ENCODE measurements at places on chromosomes 7 and 10.

- no peak for DNase-seq
Measured at GRCh38 chr7:23405240-23405618, 65.1 kb downstream of the IGF2BP3 start.

DNA sequence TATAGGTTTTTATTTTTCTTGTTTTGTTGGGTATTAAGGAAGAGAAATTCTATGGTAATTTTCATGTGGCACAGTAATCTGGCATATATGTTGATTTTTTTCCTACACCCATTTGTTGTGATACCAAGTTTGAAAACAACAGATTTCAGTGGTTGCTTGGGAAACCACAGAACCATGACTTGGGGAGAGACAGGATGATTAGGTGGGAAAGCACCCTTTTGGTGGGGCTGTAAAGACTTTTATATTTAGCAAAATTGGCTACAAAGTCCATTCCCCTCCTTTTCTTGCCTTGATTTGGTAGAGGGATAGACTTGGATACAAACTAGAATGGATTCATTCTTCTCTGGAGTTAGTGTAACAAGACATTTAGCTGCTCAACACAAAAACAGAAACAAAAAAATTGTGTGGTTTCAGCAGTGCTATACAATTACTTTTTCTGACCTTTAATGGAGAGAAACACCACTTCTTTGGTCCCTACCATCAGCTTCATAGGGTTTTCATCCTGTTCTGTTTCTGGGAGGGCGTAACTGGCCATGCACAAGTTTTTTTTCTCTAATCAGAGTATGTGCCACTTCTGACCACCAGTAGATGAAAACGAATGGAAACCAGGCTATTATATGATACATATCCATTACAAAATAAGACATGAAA, 52.7 kb downstream of the FIGNL1 start:
- DNase-seq: no peak

DNA sequence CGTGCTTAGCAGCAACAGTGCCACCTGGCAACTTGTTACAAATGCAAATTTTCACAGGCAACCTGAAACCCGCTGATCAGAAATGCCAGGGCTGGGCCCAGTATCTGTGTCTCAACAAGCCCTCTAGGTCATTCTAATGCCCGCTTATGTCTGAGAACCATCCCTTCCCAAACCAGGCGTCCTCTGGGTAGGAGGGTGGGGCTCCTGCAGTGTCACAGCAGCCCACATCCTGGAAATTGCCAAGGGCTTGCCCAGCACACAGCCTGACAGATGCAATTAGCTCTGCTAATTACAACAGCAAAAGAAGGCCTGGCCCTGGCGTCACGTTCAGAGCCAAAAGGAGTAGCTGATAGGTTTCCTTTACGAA, 15.9 kb downstream of the ITPRIP start:
- no peak for DNase-seq

DNA sequence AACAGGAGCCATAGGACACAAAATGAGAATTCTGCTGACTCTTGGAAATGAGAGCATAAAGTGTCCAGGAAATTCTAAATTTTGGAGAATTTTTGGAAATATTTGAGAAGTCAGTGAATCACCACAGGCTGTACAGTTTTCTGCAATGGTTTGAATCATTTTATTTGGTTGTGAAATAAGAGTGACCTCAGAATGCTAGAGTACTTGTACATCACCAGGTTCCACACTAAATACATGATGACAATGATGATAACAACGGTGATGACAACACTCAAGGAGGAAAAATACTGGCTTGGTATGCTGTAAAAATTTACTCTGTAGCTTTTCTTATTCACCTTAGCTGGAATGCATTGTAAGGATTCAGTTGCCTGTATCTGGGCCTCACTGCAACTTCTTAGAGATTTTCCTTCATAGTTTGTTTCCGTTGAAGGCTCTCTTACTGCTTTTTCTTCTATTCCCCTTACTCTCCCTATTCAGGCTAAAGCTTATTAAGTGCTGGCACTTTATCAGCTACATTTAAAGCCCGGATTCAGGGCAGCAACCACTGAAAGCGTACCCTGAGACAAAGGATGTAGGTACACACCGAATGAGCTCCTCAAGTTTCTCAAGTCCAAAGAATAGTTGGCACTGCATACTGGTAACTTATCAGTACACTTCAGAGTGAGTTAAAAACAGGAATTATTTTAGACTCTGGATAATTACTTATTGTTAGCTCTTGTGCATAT, 30.2 kb upstream of the NME8 start:
- DNase-seq: no peak

Data from upper lobe of right lung (tissue), 1 donor.